ENCODE measurements at places on chromosomes 4 and X.
A peak's percentile ranks its signal among the peaks of the same experiment; 100 is the strongest.

DNA sequence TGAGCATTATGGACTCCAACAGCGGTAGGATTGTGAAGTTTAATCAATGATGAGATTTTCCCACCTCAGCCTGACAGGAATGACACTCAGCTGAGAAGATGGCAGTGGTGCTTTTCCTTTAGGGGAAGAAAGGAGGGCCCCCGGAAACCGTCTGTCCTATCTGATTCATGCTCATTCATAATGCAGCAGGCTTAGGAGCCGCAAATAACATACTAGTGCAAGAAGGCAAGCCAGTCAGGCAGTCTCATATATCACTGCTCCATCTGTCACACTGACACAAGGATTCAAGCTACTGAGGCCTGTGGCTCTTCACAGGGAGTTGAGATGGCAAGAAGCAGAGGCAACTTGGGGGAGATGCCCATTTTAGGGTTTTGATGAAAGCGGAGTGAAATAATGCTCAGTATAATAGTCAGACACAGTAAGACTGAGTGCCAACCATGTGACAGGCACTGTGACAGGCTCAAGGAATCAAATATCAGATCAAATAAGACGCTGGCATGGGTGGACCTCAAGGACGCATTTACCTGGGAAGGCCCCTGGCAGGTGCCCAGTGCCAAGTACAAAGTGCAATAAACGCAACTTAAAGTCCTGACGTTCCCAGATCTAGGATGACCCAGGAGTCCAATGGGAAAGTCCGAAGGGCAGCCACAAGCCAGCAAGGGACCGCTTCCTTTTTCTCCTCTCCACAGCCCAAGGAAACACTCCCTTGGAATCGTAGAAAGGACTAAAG lies 63.4 kb downstream of the FHDC1 start:
- DNase-seq, result peak; percentile 87

- no peak for DNase-seq
Measured at GRCh38 chrX:69388526-69388925, 115.6 kb upstream of the NALF2 start.

GRCh38 chr4:14415146-14415545 lies 587.1 kb upstream of the CPEB2 start:
- no peak for DNase-seq

- DNase-seq, result peak; percentile 74
Measured at GRCh38 chr4:71184195-71184781, 154.5 kb upstream of the SLC4A4 start.

GRCh38 chr4:14428125-14428524 lies 574.2 kb upstream of the CPEB2 start:
- no peak for DNase-seq

DNA sequence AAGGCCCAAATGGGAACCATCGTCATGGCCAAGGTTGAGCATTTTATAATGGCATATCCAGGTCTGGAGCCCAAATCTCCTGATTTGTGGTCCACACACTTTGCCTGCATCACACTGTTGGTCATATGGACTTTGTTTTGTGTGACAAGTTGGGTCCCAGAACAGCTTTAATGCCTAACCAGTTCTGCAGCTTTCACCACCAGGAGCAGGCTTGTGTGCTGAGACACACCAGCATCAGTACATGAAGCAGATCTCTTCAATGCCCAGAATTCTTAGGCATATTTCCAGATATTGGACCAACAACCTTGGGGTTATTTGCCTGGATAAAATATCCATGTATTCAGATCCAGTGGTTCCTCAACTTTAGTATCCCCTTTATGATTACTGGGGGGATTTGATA lies 371.3 kb downstream of the FBXW7 start:
- no peak for DNase-seq

DNA sequence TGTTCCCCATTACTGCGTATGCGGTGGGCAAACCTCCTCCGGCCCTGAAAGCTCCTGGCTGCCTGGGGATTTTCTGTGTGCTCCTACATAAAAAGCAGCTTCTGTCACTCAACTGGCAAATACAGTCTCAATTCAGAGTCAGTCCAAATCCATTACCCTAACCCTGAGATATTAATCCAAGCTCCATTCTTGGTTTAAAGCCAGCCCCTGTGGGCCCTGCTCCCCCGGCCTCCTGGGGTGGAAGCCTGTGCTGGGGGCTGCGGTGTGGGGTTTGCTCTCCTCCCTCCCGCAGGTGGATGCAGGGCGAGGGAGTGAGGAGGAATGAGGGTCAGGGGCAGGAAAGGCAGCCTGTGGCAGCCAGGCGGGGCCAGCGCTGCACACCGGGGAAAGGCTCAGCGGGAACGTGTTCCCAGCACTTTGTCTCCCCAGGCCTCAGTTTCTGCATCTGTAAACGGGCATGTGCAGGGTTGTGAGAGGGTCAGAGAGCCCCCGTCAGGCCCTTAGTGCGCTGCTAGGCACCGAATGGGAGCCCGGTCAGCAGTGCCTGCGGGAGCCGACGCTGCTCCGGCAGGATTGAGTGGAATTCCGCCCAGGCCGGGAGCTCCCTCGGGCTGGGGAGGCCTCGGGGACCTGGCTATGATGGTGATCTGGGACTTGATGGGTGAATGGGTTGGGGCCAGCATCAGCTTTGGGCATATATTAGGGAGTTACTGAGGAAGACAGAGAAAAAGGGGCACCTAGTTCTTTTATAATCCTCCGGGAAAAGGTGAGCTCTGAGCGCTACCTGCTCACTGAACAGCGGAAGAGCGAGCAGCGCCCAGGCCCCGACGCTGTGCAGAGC lies 6.3 kb upstream of the RGS12 start:
- no peak for DNase-seq

DNA sequence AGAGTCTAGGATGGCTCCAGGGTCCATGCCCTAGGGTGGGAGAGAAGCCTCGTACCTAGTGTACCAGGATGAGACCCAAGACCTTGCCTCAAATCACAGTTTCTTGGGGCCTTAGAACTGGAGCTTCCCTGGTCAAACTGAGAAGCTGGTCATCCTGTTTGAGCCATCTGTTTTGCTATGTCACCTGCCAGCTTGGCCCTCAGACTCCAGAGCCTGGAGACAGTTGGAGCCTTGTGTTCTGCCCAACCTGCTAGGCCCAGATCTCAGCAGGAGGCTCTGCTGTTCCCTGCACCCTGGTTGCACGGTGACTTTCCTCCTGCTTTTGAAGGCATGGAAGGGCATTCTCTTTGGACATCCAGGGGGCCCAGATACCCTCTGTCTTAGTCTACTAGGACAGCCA lies 206.3 kb upstream of the ATP6AP2 start:
- DNase-seq, result no peak

GRCh38 chr4:8278421-8279287 lies 9.1 kb downstream of the HTRA3 start:
- DNase-seq, result peak; percentile 64

DNA sequence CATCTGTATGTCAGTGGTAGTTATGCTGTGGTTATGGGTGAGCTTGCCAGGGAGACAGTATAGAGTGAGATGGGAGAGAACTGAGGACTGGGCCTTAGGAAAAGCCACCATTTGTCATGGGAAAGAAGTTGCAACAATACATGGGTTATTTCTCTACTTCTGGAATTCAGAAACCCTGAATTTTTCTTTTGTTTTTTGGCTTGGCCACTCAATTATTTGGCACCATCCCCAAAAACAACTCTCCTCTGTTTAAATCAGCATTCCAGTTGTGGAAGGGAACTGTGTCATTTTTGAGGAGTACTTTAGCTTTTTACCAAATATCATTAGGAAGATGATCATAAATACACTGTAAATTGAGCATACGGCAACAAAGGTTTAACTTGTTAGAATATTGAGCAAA lies 41.1 kb upstream of the ACSL4 start:
- DNase-seq, result no peak

DNA sequence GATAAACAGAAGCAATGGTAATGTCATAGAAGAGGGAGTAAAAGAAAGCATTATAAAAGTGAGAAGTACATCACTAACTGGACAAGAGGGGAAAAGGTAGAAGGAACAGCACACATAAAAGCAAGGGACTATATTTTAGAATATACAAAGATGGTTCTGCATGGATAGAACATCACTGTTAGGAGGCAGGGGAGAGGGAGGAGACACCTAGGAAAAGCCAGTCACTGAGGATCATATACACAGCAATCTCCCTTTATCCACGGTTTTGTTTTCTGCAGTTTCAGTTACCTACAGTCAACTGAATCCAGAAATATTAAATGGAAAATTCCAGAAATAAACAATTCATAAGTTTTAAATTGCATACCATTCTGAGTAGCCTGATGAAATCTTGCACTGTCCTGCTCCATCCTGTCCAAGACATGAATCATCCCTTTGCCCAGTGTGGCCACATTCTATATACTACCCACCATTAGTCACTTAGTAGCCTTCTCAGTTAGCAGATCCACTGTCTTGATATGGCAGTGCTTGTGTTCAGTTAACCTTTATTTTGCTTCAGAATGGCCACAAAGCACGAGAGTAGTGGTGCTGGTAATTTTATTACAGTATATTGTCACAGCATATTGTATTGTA lies 74.2 kb downstream of the PPA2 start:
- DNase-seq, result peak; percentile 5

Data from NCI-H82 (cell line).